Fibroblast of skin of back (primary cell): ENCODE measurements at places on chromosomes 6 and 20.

DNA sequence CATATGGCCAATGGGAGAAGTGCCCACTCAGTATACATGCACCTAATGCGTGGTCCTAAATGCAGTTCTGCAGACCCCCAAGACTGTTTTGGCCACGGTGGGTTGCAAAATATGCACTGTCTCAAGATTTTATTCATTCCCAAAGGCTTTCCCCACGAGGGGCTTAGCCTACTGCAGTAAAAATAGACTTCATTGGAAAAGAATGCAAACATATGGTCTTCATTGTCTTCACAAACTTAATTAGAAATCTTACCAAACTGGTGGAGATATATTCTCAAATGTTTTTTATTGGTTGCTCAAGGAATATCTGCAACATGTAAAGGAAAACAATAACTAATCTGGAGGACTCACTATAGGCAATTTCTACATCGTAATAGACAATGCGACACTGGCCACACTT is 31.6 kb upstream of the PRL start:
- peak; percentile 77 for DNase-seq

GRCh38 chr6:154874773-154875592 is 120.1 kb upstream of the TIAM2 start:
- DNase-seq, result no peak

- DNase-seq, result no peak
Observed at GRCh38 chr6:4736371-4736873, 39.8 kb upstream of the CDYL start.

DNA sequence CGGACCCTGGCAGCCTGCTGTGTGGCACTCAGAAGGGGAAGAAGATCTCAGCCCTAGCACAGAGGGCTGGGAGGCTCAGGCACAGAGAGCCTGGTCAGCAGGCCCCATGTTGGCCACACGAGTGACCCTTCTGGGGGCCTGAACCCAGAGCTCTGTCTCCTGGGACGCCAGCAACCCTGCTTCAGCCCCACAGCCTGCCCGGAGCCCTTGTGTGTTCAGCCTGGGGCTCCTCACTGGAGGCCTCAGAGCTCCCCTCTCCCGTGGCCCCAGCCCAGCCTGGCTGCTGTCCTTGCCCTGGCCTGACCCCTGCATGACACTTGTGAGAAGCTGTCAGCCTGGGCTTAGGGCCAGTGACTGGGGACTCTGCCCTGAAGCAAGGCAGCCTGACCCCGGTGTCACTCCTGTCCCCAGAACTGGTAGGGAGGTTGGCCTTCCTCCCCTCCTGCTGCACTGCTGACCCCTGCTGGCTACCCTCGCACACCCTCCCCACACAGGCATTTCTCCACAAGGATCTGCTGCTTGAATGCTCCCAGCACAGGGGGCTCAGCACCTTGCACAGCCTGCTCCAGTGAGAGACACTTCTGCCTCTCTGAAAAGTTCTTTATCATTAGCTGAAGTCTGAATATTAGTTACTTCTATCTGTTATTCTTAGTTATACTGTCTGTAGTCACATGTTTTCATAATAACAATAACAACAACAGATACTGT is 15.4 kb upstream of the IP6K3 start:
- DNase-seq, result peak; percentile 32

- DNase-seq, result peak; percentile 95
Observed at GRCh38 chr6:34696739-34697543, at the start of gene ILRUN. Gene ILRUN (minus strand): TSS chr6:34696767. CDS start chr6:34696603, 164 bp downstream.

DNA sequence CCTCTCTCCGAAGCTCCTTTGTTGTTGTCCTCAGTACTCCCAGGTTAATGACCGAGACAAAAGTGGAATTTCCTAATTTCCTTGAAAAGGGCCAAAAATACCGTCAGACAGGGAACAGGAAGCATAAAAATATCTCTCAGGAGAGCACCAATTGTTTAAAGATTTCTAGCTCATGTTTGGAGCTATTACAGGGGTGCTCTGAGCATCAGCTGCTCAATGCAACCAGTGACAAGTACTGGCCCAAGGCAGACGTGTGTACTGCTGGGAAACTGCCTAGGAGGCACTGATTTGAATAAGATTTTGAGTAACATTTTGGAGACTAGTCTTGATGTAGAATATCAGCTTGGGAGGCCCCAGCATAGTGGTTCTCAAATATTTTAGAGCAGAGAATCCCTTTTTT is 17.3 kb downstream of the LAMA4 start:
- no peak for DNase-seq

DNA sequence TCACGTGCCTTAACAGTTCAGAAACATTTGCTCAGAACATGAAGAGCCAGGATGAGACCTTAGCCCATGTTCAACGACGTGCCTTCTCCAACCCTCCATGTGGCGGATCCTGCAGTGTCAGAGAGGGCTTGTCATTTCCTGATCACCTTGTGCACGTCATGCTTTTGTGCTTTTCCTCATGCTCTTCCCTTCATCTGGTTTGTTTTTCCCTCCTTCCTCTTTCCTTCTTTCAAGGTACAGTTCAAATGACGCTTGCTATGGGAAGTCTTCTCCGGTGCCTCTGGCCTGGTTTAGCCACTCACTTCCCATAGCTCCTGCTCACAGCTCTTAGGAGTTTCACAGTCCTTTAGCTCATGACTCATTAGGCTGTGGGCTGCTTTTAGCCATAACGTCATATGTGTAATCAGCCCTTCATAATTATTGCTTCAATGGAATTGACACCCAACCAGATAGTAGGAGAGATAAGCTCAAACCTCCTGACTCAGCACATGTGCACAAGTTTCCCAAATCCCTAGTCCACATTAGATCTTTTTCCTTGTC is 102.7 kb upstream of the CNKSR3 start:
- peak; percentile 68 for DNase-seq

DNA sequence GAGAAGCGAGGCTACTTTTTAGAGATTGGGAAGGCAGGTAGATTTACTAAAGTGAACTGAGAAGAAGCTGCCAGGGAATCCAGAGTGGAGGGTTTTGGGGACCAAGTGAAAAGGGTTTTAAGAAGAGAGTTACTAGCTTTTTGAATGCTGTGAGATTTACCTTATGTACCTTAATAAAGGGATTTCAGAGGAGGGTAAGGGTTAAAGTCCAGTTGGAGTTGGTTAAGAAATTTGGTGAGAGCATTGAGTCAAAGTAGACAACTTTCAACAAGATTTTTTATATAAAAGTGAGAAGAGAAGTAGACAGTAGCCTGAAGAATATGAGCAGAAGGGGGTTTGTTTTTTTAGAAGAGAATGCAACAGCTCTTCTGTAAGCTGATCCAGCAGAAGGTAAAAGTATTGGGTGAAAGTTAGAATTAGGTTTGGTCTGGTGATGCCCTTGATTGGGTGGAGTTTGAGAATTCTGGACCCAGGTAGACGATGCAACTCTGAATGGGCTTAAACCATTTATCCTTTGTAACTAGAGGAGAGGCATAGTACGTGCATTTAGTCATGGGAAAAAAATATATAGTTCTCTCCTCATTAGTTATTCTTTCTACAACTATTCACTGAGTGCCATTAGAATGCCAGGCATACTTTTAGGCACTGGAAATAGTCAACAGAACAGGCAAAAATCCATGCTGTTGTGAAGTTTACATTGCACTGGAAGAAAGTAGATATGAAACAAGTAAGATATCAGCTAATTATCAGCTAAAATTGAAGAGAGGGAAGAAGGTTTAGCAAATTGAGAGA is 44.8 kb downstream of the ATRN start:
- DNase-seq, result peak; percentile 74

DNA sequence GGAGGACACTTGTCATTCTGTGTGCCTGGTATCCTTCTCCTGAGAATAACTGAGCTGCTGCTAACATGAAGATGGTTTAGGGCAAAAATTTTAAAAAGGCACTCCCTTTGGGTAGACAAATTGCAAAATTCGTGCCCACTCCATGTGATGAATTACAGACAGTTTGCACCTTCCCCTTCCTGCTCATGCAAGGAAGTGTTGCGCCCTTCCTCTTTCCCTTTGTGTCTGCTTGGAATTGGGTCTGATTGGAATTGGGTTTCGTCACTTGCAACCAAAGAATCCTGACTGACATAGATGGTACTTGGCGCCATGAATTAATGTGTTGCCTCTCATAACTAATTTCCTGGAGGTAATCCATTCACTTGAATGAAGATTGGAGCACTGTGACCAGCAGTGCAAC is 62.3 kb upstream of the SHLD1 start:
- no peak for DNase-seq

GRCh38 chr6:41503827-41504465 is 42.2 kb upstream of the FOXP4 start:
- DNase-seq, result peak; percentile 86

GRCh38 chr6:24394780-24395437 is 7.8 kb upstream of the MRS2 start:
- DNase-seq, result peak; percentile 6

GRCh38 chr6:70424291-70424690 is 11.0 kb downstream of the FAM135A start:
- no peak for DNase-seq

DNA sequence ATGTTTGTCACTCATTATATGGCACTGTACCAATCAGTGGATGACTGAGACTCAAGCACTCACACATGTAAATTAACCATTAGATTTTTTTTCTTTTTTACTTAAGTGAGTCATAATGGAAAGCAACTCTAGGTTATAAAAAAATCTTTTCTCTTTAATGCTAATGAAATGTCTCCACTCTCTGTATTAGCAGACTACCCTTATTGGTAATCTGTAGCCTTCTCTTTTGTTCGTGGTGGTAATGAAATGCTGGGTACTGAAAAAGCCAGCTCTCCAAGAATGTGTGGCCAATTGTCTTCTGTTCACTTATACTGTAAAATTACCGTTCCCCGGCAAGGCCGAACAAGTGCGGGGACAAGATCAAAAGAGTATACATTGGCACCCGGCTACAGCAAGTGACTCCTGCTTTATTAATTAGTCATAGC is 69.0 kb downstream of the AFG1L start:
- DNase-seq, result no peak

- DNase-seq, result no peak
Observed at GRCh38 chr6:23403460-23403859, 722.6 kb upstream of the NRSN1 start.

DNA sequence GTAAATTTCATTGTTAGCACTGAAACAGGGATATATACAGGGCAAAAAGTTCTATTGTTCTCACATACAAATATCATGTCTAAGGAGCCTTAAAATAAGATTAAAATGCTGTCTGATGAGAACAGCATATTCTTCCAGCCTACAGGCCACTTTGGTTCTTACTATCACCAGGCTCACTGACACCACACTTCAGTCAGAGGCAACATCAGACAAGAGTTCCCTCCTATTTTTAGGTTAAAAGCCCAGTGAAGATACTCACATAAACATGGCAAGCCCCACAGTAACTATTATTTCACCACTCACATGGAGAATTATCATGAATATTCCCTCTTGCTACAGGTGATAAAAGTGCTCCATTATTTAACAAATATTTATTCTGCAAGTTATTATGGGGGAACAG is 175.8 kb downstream of the ISM1 start:
- no peak for DNase-seq

DNA sequence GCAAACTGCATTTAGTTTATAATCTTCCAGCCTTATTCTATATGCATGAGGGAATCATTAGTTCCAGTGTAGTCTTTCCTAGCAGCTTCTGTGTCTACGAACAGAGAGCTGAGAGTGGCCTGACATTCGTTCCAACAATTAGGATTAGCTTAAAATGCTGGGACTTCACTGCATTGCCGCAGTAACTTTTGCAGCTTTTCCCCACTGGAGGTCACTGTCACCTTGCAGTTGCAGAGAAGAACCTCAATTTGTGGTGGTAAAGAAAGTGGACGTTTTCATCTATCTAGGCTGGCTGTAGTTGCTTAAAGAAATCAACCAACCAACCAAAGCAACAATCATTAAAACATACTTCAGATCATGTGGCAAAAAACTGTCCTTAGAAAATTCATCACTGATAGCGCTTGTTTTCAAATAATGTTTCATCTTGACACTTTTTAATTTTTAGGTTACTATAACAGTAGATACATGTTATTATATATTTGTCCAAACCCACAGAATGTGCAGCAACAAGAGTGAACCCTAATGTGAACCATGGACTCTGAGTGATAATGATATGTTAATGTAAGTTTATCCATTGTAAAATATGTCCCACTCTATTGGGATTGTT is 12.2 kb downstream of the MYLK4 start:
- DNase-seq, result peak; percentile 64

- DNase-seq, result no peak
Observed at GRCh38 chr20:35049776-35050352, 42.7 kb downstream of the TRPC4AP start.

DNA sequence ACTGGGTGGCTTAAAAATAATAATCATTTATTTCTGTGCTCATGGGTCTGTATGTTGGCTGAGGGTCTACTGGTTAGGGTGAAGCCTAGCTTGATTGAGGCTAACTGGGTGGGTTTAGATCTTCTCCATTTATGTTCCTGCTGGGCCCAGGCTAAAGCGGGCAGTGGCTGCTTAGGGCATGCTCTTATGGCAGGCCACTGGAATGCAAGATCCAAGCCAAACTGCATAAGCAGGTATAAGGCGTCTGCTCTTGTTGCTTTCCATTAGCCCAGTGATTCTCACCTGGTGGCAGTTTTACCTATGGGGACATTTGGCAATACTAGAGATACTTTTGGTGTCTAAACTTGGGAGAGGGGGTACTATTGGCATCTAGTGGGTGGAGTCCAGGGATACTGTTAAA is 44.5 kb downstream of the QKI start:
- DNase-seq, result no peak

- DNase-seq, result no peak
Observed at GRCh38 chr20:15287329-15287728, 949.9 kb upstream of the FLRT3 start.

DNA sequence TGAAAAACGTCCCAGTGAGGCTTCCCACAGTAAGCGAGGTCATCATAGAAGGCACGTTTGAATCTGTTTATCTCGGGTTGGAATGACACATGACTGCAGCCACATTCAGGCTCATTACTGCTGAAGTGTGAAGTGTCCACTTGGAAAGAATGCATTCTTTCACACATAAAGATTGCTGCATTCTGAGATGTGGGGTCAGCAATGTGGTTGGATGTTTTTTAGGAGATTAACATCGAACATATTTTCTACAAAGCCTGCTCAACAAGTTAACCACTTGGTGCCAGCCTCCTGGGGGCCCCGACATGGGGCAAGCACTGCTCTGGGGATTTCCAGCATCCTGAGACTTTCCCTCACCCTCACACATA is 79.9 kb downstream of the BMP6 start:
- peak; percentile 37 for DNase-seq

- no peak for DNase-seq
Observed at GRCh38 chr6:152135755-152136448, 328.4 kb downstream of the ESR1 start.

DNA sequence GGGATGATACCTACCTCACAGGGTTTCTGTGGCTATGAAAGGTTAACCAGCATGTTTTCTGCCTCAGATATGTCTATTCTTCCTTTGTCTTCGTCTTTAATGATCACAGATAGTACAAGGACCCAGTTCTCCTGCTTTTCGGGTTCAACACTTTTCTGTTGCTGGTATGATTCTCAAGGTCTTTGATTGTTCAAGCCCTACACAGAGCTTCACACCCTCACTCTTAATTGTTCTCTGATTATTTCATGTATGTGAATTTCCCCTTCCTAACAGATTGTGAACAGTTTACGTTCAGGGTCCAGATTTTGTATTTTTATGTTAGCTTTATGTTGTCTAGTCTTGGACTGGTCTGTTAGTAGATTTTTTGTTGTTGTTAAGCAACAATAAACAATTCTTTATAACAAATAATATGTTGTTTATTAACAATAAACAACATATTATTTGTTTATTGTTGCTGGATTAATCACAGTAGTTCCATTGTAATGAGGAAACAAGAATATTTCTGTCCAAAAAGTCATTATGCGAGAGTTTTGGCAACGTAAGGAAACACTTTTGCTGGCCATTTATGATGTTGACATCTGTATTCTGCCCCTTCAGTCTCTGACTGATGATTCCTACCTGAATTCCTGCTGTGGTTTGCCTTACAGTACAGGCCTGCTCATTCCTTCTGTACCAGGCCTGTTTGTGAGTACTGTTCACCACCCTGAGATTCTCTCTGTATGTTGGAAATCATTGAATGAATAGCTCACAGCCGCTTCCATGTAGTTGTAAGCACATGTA is 27.2 kb upstream of the TULP4 start:
- DNase-seq, result peak; percentile 36
